ENCODE measurements at places on chromosomes 7 and 10. TPM values are rescaled to one million over a fixed set of nuclear protein-coding genes. Genes with fewer than 3 reads are reported as not detected.

DNA sequence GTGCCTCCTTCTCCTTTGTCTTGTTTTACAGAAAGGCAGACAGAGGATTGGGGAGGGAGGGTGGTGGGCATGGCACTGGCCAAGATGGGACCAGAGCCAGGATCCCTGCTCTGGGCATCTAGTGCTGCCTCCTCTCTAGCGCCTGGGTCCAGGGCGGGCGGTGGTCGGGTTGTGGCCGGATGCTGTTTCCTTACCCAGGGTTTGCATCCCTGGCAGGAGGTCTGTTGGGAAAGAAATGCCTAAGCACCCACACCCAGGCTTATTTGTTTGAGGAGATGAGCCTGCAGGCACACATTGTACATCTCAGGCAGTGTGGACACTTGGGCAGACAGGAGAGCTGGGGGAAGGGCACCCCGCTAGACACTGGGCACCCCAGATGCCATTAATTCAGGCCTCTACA, 102.3 kb upstream of the PCBD1 start:
- DNase-seq: no peak

DNA sequence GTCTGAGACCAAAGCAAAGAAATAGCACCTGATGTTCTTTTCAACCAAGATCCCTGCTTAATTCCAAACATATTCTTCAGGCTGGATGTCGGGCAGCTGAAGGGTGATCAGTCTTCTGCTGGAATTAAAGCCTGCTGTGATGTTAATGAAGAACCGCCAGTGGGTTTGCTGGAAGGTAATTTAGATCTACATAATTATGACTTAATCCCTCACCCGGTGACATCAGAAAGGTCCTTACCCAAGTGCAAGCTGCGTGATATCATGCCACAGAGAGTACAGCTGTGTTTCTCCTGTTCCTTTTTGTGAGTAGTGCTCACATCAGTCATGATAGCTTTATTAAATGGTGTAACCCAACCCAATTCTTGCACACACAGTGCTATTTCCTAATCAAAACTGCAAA, 29.1 kb upstream of the LRGUK start:
- DNase-seq: no peak

- no peak for DNase-seq
These were observed 97.2 kb upstream of the DKK1 start for GRCh38 chr10:52216852-52217251.

GRCh38 chr7:47513741-47514241, 68.1 kb downstream of the TNS3 start:
- no peak for DNase-seq

Gene PTPRZ1
- 2.6 TPM for total RNA-seq
